Gastroesophageal sphincter (tissue), 4 donors: ENCODE measurements at places on chromosomes 3 and 15. TPM values are rescaled to one million over a fixed set of nuclear protein-coding genes. Genes with fewer than 3 reads are reported as not detected.

TMEM45A gene
- 18.4 TPM for total RNA-seq

DCLK3 gene
- total RNA-seq = 0.27 TPM

AGTR1 gene
- total RNA-seq = 32.4 TPM

GOLGA6L7 gene
- total RNA-seq = not detected

DNAJA4 gene
- total RNA-seq = 28.5 TPM

CCDC54 gene
- not detected for total RNA-seq

GLT8D1 gene
- total RNA-seq = 54.0 TPM

GOLIM4 gene
- total RNA-seq = 48.2 TPM

KIF9 gene
- total RNA-seq = 8.6 TPM

GRCh38 chr15:100849021-100849854 lies 30.4 kb upstream of the ALDH1A3 start:
- ATAC-seq = peak; percentile 71

GRCh38 chr3:113245761-113246161 lies 34.4 kb downstream of the BOC start:
- ATAC-seq = peak; percentile 26

DNA sequence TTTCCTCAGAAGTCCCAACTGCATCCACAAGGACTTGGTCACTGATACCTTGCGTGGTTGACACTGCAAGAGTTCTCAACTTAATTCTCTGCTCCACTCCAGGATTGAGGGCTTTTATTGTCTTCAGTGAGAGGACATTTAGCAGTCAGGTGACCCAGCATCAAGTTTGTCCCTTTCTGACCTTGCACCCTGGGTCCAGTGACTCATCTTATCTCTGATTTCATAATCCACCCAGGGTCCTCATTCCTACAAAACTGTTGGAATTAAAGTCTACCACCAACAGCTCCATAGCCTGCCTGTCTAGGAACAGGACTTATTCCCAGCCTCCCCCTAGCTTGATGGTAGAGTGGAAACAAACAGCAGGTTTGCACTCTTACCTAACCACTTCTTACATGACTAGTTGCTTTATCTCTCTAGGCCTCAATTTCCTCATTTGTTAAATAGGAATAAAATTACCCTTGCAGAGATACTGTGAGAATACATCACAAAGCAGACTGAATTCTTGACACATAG lies 151.3 kb upstream of the LPP start:
- no peak for ATAC-seq

- no peak for ATAC-seq
Measured at GRCh38 chr3:59133311-59133710, 83.5 kb upstream of the CFAP20DC start.

- no peak for ATAC-seq
Measured at GRCh38 chr3:87625876-87626275, 349.5 kb upstream of the POU1F1 start.

DNA sequence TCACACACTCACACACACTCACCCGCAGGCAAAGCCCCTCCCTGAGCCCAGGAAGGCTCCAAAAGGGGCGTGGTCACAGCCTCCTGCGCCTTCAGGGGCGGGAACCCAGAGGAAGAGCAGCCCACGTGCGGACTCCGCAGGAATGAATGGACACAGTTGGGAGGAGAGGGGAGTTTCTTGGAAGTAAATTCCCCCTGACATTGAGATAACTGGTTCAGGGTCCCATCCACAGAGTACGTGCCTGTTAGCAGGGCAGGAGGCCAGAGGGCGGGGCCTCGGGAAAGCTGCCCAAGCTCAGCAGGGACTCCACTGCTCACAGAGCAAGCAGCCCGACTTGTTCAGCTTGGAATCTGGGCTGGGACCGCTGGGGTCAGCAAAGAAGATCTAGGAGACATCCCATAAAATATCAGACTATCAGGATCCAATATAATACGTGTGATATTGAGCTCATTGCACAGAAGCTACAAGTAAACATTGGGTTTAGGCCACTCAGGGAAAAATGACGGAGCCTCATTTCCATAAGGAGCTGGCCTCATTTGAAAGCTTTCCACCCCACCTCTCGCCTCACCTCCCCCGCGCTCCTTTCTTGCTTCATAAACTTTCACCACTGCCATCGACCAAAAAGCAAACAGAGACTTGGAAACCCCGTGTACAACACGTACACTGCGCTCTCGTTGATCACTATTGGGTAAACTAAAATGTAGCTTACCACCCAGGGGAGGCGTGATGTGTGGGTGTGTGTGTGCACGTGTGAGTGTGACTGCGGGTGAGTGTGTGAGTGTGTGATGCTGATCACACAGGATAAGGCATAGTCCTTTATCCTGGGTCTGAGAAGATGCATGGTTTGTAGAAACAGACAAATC lies 36.0 kb downstream of the TM2D3 start:
- ATAC-seq = peak; percentile 76

GRCh38 chr15:84761607-84762131 lies 13.3 kb downstream of the ZNF592 start:
- ATAC-seq = no peak

- no peak for ATAC-seq
Measured at GRCh38 chr3:30350011-30350410, 256.4 kb upstream of the TGFBR2 start.

DNA sequence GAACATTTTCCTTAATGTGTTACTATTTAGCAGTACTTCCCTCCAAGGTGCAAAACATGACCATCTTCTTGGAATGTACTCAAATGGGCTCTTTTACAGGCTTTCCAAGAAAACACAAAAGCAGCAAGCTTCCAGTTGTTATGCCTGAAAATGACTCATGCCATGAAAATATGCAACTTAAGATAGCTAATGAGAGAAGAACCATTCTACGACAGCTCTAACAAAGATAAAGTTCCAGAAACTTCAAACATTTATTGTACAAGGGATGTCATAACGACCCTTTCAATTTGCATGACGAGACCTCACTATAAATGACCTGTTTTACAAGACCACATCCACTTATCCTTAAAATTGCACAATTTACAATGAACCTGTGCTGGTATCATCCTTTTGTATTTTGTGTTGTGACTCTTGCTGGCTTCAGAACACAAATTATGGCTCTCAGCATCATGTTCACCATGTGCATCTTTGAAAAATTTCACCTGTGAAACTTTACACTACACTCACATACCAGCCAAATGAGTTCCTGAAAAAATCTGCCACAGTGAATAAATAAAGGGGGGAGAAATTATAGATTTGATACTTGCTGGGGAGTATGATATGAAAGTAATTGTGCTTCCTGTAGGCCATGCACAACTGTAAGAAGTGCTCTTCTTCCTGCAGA lies 433.7 kb downstream of the MAGI1 start:
- no peak for ATAC-seq

DNA sequence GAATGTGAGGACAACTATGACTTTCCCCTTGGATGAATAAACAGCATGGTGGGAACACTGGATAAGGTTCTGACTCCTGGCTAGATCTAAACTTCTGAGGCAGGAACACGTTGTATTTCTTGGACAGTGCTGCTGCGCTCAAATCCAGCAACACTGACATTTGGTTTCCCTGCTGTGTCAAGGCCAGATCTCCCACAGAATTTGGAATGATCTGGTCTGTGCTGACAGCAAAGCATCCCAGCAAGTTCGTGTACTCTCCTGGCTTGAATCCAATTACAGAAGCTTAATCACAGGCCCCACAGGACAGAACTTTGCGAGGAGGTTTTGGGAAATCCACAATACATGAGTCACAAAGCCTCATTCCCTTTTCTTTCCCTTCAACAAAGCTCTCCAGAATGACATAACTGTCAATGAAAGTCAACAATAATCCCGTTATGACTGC lies 92.5 kb downstream of the ADAMTS9 start:
- ATAC-seq = peak; percentile 93

- no peak for ATAC-seq
Measured at GRCh38 chr3:102400142-102400541, 34.7 kb upstream of the ZPLD1 start.

DNA sequence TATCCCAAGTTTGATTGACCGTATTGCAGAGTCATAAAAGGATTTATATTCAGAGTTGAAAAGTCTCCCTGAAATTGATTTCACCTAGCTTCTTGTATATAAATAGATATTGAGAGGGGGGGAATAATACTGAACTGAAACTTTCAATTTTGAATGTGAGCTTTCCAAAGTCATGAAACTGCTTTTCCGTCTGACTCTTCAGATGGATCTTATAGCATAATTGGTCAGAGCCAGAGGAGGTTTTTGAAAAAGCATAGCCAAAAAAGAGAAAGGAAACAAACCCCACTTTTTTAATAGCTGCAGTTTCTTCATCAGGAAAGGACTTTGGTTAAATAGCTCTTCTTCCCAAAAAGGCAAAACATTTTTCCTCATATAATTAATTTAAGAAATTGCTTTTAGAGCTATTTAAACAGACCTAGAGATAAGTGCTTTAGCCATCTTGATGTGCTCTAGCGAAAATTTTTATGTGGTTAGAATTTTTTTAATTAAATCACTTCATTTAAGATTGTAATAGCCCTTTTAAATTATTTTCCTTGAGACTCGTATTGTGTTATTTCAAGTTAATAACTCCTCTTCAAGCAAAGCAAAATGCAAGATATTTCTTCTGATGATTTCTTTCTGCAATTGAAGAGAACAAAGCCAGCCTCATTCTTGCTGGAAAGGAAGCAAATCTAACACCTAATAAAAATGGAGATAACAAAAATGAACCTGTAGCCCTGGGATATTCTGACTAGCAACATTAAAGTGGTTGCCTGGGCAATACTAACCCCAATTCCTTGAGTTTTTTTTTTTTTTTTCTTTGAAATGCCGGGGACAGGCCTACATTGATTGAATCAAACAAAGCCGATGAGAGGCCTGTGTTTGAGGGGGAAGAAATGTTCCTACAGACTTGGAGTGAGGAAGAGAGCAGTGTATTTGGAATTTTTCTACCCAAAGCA lies 173.6 kb downstream of the PTPRG start:
- no peak for ATAC-seq

- no peak for ATAC-seq
Measured at GRCh38 chr3:189307963-189308362, 136.2 kb downstream of the TPRG1 start.

- ATAC-seq = peak; percentile 72
Measured at GRCh38 chr15:31338879-31339557, 12.4 kb downstream of the KLF13 start.

- ATAC-seq = no peak
Measured at GRCh38 chr3:48832684-48833083, 15.0 kb downstream of the PRKAR2A start.

DNA sequence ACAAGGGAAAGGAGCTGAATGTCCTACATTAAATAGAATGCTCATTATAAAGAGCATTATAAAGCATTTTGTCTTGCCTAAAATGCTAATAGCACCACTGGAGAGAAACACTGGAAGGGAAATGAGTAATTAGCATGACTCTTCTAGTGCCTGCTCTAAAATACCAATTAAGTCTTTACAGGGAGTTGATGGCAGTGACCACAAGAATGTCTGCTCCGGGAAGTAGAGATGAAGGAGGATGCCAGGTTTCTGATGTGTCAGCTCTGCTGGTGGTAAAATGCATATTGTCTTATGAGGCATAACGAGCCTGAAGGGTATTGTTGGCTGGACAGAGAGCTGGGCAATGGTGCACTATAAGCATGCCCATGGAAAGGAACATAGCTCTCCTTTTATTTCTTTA lies 49.5 kb downstream of the MYLK start:
- no peak for ATAC-seq

- ATAC-seq = no peak
Measured at GRCh38 chr15:100913961-100914360, 5.2 kb upstream of the LRRK1 start.

DNA sequence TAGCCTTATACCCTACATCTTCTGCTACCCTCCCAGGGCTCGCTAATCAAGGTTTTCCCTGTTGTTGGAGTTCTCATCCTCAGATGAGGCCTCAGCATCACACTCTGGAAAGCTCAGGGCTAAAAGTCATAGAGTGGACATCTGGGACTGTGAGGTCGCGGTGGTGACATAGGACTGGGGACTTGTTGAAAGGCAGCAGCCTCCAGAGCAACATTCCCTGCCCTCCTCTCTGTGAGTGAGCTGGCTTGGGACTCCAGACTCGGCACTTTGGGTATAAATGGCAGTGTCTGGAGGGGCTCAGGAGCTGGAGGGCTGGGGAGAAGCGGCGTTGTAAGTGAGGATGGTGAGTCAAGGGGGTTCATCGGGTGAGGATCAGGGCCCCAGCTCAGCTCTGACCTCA lies 2.7 kb downstream of the CA12 start:
- ATAC-seq = no peak

DNA sequence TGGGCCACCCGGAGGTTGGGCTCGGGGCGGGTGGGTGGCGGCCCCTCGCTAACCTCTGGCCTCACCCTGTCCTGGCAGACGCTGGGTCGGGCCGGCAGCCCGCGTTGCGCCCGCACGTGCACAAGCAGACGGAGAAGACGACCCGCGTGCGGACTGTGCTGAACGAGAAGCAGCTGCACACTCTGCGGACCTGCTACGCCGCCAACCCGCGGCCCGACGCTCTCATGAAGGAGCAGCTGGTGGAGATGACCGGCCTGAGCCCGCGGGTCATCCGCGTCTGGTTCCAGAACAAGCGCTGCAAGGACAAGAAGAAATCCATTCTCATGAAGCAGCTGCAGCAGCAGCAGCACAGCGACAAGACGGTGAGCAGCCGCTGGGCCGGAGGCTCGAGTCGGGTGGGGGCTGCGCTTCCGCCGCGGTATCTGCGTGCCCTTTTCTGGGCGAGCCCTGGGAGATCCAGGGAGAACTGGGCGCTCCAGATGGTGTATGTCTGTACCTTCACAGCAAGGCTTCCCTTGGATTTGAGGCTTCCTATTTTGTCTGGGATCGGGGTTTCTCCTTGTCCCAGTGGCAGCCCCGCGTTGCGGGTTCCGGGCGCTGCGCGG lies 3.7 kb downstream of the ISL2 start:
- ATAC-seq = no peak

DNA sequence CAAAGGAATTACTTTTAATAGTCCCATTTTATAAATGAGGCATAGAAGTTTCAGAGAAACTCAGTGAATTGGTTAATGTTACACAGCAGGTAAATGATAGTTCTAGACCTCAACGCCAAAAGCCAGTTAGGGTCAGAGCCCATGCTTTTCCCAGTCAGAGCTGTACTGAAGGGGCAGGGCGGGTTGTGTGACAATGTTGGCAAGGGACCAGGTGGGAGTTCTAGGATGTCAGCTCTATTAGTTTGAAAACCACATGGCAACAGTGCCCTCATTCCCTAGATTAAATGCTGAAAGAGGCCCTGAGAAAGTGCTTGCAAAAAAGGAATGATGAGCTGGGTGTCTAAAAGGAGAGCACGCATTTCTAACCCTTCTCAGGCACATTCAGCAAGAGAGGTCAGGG lies 65.4 kb upstream of the EPHB1 start:
- no peak for ATAC-seq

GRCh38 chr3:8954938-8955763 lies 8.1 kb downstream of the RAD18 start:
- no peak for ATAC-seq

DNA sequence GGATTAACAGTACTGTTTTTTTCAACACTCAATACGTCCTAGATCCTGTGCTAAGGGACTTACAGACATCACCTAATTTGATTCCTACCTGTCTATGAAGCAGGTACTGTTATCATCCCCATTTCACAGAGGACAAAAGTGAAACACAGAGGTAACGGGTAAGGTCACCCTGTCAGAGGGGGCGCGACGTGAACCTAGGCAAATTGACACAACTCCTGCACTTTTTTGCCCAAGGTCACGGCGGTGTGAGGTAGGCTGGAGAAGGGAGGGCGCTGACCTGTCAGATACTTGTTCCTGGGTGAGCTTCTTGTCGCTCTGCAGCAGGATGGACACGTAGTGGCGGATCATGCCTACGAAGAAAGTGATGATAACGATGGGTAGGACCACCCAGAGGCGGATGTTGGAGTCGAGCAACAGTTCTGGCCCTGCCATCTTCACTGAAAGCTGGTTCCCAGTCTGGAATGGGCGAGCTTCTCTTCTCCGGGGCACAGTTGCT lies 363 bp downstream of the EMC3 start:
- peak; percentile 56 for ATAC-seq

GRCh38 chr3:188323067-188323842 lies 169.3 kb downstream of the LPP start:
- no peak for ATAC-seq
